ENCODE measurements at places on chromosomes 12 and 14.

DNA sequence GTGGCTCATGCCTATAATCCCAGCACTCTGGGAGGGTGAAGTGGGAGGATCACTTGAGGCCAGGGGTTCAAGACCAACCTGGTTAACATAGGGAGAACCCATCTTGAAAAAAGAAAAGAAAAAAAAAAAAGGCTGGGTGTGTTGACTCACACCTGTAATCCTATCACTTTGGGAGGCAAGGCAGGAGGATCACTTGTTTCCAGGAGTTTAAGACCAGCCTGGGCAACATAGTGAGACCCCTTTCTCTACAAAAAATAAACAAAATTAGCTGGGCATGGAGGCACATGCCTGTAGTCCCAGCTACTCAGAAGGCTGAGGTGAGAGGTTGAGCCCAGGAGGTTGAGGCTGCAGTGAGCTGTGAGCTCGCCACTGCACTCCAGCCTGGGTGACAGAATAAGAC lies 23.0 kb upstream of the LRP1-AS start:
- no peak for DNase-seq

DNA sequence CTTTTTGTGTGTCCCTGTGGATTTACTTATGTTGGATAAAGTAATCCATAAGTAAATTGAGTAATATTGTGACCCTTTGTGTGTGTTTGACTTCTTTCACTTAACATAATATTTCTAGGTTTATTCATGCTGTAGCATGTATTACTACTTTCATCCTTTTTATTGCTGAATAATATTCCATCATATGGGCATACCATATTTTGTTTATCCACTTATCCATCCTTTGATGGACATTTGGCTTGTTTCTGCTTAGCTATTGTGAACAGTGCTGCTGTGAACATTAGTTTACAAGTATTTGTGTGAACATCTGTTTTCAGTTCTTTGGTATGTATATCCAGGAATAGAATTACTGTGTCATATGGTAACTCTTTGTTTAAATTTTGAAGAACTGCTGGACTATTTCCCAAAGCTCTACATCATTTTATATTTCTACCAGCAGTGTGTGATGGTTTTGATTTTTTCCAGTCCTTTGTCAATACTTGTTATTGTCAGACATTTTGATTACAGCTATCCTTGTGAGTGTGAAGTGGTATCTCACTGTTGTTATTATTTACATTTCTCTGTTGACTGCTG lies 25.2 kb downstream of the G2E3 start:
- DNase-seq = no peak

DNA sequence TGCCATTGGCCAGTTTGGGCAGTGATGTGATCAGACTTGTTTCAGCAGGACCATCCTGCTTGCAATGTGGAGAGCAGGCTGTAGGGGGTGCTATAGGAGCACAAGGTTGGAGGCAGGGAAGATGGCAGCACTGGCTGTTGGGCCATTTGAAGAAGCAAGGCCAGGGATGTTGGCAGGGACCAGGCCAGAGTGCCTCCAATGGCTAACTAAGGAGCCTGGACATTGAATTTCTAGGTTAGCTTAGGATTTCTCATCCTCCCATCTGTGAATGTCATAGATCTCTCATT lies 23.5 kb downstream of the FGF23 start:
- DNase-seq = no peak

GRCh38 chr14:91649930-91650329 lies 82.0 kb downstream of the CATSPERB start:
- DNase-seq = no peak

- no peak for DNase-seq
These were observed 14.3 kb downstream of the HECTD4 start for GRCh38 chr12:112367965-112368364.

- no peak for DNase-seq
These were observed 8.1 kb upstream of the RNF34 start for GRCh38 chr12:121391619-121392324.

GRCh38 chr12:77062396-77062795 lies 3.0 kb downstream of the E2F7 start:
- no peak for DNase-seq

- DNase-seq = no peak
These were observed 138.3 kb downstream of the TSPAN9 start for GRCh38 chr12:3215410-3215975.

DNA sequence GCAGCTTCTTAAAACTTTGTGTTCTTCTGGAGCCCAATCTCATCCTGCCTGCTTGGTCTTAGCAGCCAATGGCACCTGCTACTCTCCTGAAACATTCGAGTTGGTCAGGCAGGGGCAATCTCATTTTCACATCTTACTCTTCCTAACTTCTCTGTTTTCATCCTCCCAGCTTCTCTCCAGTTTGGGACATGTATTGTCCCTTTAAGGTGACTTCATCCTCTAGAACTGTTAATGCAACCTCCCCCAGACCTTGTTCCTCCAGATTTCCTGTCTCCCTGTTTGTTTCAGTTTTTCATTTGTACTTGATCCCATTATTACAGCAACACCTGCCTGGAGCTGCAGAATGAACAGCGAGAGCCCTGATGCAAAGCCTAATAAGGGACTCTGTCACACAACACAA lies 31.3 kb downstream of the SERPINA11 start:
- DNase-seq = no peak

- peak; percentile 96 for DNase-seq
These were observed 1.8 kb upstream of the NAB2 start for GRCh38 chr12:57087010-57087690.

- peak; percentile 66 for DNase-seq
These were observed 17.8 kb downstream of the TAS2R50 start for GRCh38 chr12:10968765-10969456.

GRCh38 chr14:57086271-57087162 lies 182.2 kb downstream of the EXOC5 start:
- DNase-seq = no peak

DNA sequence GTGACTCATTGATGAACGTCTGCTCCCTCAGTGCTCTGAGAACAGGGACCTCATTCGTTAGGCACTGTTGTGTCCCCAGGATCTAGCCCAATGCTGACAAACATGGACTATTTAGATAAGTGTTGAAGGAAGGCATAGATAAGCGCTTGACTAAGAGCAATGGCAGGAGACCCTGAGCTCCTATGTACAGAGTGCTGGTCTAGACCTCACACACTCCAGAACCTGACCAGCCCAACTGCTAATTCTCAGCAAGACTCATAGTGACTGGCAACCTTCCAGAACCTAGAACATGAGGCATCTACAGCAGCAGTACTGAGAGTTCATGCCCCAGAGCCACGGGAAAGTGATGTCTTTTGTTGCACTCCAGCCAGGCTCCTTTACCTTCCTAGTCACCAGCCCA lies 69.2 kb downstream of the CRACR2A start:
- no peak for DNase-seq

GRCh38 chr12:106302401-106303201 lies at the start of gene TCP11L2:
Gene TCP11L2 (plus strand): TSS chr12:106302733. CDS start chr12:106311076, 8,343 bp downstream.
- DNase-seq = peak; percentile 94

- no peak for DNase-seq
These were observed 4.4 kb downstream of the CD9 start for GRCh38 chr12:6204533-6205143.

DNA sequence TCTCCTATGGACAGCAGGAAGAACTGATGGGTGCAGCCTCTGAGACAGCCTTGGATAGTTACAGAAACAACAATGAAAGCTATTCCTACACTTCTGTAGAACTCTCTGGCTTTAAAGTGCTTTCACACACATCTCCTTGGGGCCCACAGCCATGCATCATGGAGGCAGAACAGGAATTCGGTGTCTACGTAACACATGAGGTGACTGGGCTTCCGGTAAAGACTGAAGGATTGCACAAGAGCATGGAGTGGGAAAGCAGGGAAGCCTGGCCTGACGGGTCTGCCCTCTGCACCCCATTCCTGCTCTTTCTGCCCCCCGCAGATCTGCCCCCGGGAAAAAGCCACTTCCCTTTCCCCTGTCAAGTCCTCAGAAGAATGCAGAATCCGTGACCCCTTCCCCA lies 82.6 kb downstream of the VWF start:
- no peak for DNase-seq

- DNase-seq = no peak
These were observed 2.1 kb downstream of the SUSD6 start for GRCh38 chr14:69613312-69614073.

DNA sequence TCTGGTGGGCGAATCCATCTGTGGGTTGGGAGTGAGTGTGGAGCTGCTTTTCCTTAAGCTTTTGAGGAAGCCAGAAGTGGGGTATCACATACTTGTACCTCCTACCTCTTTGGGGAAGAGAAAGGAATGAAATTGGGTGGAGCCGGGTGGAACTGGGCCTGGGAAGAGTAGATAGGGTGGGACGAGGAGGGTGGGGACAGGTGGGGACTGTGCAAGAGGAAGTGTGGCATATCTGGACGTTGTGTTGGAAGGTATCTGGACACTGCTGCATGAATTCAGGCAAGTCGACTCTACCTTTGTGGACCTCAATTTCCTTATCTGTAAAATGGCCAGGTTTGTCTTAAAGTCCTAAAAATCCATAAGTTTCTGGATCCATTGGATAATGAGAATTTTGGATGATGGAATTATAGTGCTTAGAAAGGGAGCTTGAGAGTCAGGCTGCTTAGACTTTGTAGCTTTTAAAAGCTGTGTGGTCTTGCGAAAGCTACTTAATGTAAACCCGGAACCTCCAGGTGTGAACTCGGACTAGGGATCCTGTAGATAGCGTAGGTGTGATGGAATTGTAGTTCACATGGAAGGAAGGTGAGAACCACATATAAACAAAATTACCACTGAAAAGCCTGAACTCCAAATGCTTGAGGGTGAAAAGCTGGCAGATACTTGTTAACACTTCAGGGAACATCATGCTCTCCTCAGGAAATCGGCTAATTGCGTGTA lies 2.1 kb downstream of the VRTN start:
- no peak for DNase-seq

GRCh38 chr14:102898776-102899515 lies 23.5 kb upstream of the AMN start:
- DNase-seq = no peak

GRCh38 chr14:28754209-28754985 lies 12.2 kb upstream of the FOXG1 start:
- DNase-seq = no peak

GRCh38 chr12:12749433-12749832 lies 32.3 kb downstream of the CDKN1B start:
- DNase-seq = no peak

DNA sequence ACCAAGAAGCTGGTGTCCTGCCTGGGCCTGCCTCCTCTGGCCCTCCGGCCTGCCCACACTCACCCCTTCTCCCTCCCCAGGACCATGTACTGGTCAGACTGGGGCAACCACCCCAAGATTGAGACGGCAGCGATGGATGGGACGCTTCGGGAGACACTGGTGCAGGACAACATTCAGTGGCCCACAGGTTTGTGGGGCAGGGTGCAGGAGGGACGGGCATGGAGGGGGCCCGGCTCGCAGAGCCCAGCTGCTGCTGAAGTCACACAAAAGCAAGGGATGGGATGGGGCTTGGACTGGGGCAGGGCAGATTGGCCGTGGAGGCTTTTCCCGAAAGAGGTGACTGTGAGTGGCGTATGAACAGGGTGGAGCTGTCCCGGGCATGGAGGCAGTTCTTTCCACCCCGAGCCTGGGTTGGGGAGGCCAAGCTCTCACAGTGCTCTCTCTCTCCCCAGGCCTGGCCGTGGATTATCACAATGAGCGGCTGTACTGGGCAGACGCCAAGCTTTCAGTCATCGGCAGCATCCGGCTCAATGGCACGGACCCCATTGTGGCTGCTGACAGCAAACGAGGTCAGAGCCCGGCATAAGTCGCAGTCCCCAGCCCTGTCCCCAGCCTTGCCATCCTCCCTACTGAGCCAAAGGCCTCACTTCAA lies 7.8 kb upstream of the NXPH4 start:
- no peak for DNase-seq

GRCh38 chr12:117010693-117011451 lies 88.3 kb downstream of the TESC start:
- no peak for DNase-seq

- DNase-seq = no peak
These were observed 33.9 kb downstream of the ARF6 start for GRCh38 chr14:49926803-49927202.

GRCh38 chr14:70847406-70848090 lies 38.2 kb upstream of the MAP3K9 start:
- DNase-seq = no peak

- DNase-seq = no peak
These were observed 18.1 kb upstream of the PHLDA1 start for GRCh38 chr12:76049575-76050251.

DNA sequence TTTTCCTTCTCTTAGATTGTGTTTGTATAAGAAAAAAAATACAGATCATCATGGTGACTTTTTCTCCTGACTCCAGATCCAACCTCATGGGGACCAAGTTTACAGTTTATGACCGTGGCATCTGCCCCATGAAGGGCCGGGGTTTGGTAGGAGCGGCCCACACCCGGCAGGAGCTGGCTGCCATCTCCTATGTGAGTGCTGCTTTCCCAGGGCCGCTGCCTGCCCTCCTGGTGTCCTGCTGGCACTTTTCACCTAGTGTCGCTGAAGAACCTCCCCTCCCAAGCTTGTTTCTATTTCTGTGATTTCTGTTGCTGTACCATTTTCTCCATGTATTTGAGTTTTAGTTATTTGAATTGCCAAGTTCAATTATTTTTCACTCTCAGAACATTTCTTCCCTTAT lies 24.8 kb upstream of the TEAD4 start:
- no peak for DNase-seq

GRCh38 chr12:72872996-72873395 lies 600.8 kb downstream of the TRHDE start:
- DNase-seq = no peak

DNA sequence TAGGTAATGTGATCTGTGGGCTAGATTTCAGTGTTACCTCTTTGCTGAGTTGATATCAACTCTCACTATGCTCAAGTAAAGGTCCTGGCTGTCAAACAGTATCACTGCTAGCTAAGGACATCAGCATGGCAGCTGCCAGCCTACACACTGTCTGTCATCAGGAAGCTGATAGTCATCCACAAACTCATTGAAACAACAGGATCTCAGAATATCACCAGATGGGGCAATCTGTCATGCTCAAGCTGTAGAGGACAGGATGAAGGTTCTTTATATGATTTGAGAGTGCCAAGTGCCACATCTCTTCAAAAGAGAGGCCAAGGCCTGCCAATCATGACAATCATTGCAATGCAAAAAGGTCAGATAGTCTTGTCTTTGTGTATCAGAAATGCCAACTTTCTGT lies 811.5 kb upstream of the SEL1L start:
- no peak for DNase-seq

All from sciatic nerve (tissue), 2 donors.